Stimulated activated CD8-positive, alpha-beta memory T cell treated with anti-CD3 and anti-CD28 coated beads, Interleukin-15, amount 100 ng/mL, for 24 hours (primary cell): ENCODE measurements at places on chromosomes 5 and 9.

GRCh38 chr9:72524820-72525540 lies 3.6 kb downstream of the TMC1 start:
- DNase-seq, result no peak

- DNase-seq, result no peak
Observed at GRCh38 chr5:122406181-122406580, 94.1 kb downstream of the SNCAIP start.

DNA sequence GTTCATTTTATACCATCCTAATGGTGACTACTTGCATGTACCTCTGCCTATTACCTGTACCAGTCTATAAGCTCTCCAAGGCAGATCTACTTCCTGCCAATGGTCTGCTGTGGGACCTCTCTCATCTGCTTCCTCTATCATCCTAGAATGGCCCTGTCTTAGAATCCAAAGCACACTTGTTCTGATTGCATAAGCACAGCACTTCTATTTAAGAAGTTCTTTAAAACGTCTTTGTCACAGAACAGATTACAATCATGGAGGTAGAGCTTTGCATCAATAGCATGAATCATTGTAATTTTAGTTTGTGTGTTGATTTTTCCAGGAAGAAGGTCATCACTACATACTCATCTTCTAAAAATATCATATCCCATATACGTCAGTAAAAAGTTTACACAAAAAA lies 131.8 kb upstream of the ACOT12 start:
- DNase-seq, result no peak

GRCh38 chr5:146959360-146959759 lies 80.8 kb upstream of the PPP2R2B start:
- no peak for DNase-seq

DNA sequence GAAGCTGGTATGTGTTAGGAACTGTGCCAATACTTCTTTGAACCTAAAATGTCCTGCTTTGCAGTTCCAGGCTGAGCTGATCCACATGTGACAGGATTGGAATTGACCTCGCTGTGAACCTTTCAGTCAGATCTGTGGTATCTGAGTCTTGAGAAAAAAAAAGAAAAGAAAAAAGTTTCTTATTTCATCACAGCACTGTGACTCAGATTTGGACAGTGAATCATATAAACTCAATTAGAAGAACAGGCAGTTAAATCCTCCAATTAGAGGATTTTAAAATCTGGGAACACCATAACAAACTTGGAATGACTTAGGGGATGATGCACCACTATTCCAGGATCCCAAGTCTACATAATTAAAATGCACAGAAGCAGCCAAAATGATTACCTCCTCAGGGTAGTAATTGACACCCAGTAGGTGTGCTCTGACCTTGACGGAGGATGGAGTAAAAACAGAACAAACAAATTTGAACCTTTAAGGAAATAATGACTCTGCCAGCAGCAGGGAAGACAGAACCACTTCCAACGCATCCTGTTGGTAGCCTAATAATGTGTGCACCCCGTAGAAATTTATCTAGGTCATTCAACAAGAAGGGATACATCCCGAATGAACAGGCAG lies 57.8 kb upstream of the RAI14 start:
- no peak for DNase-seq

GRCh38 chr5:151665613-151666012 lies 21.1 kb downstream of the SPARC start:
- DNase-seq, result no peak

DNA sequence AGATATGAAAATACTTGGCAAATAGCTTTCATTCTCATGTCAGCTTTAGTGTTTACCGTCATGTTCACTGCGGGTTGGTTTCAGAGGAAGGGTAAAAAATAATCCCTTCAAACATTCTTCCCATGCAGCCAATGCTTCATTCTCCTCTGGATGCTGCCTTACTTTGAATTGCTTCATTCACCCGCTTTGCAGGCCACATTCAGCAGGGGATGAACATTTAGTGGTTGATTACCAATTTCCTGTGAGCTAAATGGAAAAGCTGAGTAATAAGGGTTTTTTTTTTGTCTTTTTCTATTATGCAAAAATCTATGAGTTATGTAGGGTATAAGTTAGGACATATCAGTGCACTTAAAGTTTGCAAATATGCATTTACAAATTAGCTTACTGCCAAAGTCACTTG lies 96.3 kb upstream of the MEF2C start:
- DNase-seq, result no peak

DNA sequence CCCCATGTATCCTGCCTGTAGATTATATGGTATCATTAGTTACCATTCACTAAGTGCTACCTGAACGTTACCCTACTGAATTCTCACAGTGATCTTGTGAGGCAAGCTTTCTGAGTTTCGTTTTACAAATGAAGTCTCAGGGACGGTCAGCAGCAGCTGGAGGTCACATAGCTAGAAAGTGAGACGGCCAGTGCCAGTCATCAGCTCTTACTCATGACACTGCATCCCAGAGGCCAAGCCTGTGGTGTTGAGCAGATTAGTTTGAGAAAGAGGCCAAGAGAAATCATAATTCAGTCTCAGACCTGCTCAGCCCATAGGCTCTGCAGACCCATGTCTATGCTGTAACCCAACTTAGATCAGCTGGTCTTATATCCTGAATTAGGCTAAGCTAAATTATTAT lies 95.7 kb upstream of the EGFLAM start:
- no peak for DNase-seq

GRCh38 chr5:132428484-132429462 lies 59.3 kb downstream of the SLC22A5 start:
- DNase-seq, result no peak

GRCh38 chr5:160792732-160793529 lies 59.1 kb downstream of the ATP10B start:
- DNase-seq, result no peak

DNA sequence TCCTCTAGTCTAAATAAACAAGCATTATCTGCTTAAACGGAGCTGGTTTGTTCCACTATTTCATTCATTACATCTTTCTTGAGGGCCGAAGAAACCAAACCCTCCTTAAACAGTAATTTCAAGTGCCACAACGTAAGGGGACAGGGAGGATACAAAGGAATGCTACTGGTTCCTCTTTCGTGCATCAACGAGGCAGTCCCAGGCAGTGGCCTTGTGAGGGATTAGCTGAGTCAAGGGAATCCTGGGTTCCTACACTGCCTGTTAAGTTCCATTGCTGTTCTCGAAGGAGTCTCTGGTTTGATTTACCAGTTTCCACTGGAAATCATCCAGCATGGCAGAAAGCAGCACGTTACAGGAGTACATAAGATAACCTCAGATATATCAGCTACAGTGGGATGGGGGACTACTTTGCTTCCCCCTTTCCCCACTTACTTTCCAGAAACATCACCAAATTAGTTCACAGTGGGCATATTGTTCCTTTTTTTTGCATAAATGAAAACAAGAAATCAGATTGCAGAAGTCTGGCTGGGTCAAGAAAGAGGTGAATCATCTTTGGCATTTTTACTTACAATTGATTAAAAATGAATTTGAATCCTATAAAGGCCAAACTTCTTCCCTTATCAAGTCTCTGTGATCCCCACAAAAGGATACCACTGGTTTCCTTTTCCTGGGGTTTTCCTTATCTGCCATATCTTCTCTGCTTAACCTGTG lies 2.5 kb upstream of the RANBP3L start:
- DNase-seq, result no peak

- no peak for DNase-seq
Observed at GRCh38 chr5:109611505-109611904, 78.2 kb upstream of the MAN2A1 start.

DNA sequence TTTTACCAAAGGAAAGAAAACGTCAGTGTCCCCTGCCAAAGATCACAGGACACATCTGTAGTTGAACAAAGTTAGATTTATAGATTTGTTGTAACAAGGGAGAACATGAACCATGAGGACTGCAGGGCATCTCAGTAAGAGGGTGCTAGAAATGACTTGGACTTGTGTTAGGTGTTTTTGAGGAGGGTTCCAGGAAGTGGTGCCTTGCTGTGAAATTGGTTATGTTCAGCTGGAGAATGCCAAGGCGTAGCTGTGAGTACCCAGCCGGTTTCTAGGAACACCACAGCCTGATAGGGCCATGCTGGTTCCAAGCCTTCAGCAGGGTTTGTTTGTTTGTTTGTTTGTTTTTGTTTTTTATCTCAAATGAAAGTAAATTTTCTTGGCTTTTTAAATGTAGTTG lies 5.3 kb downstream of the SPEF2 start:
- DNase-seq, result no peak

DNA sequence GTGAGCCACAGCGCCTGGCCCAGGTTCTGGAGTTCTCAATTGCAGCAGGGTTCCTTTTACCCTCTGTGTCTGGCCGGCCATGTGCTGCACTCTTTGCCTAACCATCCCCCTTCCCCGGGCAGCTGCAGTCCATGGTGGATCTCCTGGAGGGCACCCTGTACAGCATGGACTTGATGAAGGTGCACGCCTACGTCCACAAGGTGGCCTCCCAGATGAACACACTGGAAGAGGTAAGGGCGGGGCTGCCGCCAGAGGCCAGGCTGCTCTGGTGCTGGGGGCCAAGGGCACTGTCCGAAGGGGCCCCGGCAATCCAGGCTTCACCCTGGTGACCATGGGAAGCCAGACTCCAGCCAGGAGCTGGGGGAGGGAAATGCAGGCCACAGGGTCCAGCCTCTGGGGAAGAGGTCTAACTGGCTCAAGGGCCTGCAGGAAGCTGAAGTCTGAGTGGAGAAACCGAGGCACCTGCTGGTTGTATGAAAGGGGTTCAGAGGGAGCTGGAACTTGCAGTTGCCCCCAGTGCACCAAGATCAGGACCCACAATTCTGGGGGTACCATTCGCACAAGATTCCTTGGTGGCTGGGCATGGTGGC lies 18.1 kb downstream of the OLFML2A start:
- DNase-seq, result no peak

GRCh38 chr9:15965246-15965745 lies 412.5 kb downstream of the CCDC171 start:
- no peak for DNase-seq

- no peak for DNase-seq
Observed at GRCh38 chr5:132313366-132313765, 19.2 kb downstream of the SLC22A4 start.

GRCh38 chr5:15008476-15008875 lies 136.9 kb upstream of the ANKH start:
- DNase-seq, result no peak

DNA sequence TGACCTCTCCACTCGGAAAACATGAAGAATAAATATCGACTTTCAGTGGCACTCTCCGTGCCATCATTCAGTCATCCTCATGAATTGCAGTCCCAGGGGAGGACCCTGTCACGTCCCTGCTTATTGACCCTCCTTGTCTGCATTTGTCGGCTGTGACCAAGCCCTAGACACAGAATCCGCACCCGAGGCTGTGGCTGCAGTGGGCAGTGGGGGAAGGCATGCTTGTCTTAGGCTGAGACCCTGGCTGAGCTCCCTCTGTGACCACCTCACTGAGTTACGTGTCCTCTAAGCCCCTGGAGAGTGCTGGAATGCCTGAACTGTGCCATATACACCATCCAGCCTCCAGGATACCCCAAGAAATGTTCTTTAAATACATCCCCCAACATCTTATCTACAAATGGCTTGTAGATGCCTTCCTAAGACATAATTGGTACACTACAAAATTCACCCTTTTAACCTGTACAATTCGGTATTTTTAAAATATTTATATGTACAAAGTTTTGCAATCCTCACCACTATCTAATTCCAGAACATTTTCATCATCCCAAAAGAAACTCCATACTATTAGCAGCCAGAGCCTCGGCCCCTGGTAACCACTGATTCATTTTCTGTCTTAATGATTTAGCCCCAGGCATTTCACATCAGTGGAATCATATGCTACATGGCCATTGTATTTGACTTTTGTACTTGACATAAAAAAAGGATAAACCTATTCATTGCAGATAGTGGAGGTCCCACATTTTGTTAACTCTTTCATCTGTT lies 80.8 kb upstream of the ICE1 start:
- DNase-seq, result no peak

- no peak for DNase-seq
Observed at GRCh38 chr5:35223787-35224395, 6.4 kb downstream of the PRLR start.

DNA sequence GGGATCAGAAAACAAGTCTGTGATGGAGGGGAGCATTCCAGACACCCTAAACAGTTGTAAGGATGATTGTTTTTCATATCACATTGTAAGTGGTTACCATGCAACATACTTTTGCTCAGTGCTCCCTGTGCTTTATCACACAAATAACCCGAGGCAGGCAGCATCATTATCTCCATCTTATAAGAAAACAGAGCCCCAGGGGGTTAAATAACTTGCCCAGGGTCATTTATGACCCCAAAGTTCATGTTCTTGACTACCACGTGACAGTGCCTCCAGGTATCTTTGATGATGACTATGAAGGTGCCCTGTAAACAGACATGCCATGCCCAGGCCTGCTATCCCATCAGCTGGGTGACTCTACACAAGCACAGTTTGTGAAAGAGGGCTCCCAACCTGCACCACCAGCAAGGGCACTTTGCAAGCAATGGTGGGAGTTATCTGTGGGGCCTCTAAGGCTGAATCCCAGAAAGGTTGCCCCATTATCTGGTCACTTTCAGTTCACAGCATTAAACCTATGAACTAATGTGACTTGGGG lies 9.5 kb downstream of the GNPDA1 start:
- DNase-seq, result no peak

- no peak for DNase-seq
Observed at GRCh38 chr5:88956416-88956815, 73.4 kb upstream of the MEF2C start.

DNA sequence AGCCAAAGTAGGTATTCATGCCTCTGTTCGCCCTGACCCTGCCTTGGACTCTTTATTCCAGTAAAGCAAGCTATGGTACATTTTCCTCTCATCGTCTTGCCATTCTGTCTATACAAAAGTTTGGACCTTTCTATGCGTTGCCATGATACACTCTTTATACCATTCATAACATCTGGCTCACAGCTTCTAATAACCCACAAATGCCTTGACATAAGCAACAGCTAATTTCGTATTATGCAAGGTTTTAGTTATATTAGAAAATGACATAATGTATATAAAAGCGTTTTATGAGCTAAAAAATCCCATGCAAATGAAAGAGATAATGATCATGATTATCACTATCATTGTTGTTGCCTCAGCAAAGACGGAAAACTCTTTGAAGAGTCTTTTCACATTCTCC lies 265.7 kb downstream of the TMEM167A start:
- DNase-seq, result no peak

DNA sequence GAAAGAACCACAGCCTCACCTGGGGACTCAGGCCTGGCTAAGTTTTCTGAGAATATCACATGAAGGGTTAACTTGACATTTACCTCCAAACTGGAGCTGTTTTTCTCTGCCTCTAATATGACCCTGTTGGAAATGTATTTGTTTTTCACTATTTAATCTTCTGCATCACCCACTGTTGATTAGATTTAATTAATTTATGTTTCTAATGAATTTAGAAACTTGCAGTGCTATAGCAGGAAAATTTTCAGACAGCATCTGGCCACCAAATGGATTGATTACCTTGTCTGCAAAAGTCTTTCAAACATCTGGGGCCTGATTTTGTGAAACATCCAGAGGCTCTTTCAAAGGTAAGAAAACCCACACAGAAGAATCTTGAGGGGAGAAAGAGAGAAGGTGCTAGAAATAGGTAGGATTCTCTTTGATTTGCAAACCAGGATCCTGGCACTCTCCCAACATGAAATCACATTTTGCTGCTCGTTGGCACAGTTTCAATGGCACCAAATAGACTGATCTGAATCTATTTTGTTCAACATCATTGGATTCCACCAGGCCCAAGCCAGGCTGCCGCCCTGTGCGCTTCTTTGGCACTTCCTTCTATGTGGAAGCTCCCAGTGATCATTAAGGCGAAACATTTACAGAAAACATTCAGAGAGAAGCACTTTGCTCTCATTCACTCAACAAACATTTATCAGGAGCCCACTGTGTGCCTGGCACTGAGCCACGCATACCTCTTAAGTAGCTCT lies 157.3 kb downstream of the PPP2R2B start:
- DNase-seq, result no peak
